GM12878 (cell line): ENCODE measurements at places on chromosomes 3 and 15. TPM values are rescaled to one million over a fixed set of nuclear protein-coding genes. Genes with fewer than 3 reads are reported as not detected.

- H3K4me1 ChIP-seq: no peaks in the 10 kb centered on the region
- DNase-seq: no peak
- no peak overlapping the region for H3K4me3 ChIP-seq
Observed at GRCh38 chr3:88641033-88641604, 466.3 kb upstream of the EPHA3 start.

CTXN2 gene
- total RNA-seq: not detected in 2 replicates

DNA sequence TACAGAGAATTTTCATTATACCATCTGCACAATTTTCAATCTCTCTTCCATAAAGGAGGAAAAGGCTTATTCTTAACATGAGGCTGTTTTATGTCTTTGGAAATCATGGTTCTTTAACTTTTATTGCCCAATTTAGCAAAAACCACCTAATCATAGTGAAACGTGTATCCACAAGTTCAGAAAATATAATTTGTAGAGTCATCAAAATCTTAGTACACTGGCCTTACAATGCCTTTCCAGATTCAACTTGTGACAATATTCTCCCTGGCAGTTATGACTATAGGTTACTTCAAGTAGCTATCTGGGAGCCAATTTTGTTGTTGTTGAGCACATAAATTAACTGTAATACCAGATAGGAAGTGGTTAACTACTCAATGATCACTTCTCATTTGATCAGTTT is 10.9 kb downstream of the BNIP2 start:
- peaks cover 33% of the 10 kb centered on the region; the same call in 1 of the 2 replicates for H3K36me3 ChIP-seq
- DNase-seq: no peak
- no peak overlapping the region for H3K27ac ChIP-seq
- H3K4me1 ChIP-seq: no peaks in the 10 kb centered on the region

- no peak for DNase-seq
- H3K4me3 ChIP-seq: no peak overlapping the region
- no peak overlapping the region for H3K27ac ChIP-seq
- H3K4me1 ChIP-seq: no peaks in the 10 kb centered on the region
Observed at GRCh38 chr3:133119176-133119575, 81.0 kb downstream of the TMEM108 start.

EAF2 gene
- 43.0 and 47.3 TPM in 2 replicates for total RNA-seq

GRCh38 chr15:73571346-73571745 is 61.8 kb downstream of the NPTN start:
- no peak for DNase-seq
- H3K4me3 ChIP-seq: no peak overlapping the region
- H3K27ac ChIP-seq: no peak overlapping the region
- peaks cover 21% of the 10 kb centered on the region for H3K36me3 ChIP-seq
- H3K4me1 ChIP-seq: no peaks in the 10 kb centered on the region
- H3K27me3 ChIP-seq: no peaks in the 10 kb centered on the region

CDHR4 gene
- not detected in 2 replicates for total RNA-seq

DNA sequence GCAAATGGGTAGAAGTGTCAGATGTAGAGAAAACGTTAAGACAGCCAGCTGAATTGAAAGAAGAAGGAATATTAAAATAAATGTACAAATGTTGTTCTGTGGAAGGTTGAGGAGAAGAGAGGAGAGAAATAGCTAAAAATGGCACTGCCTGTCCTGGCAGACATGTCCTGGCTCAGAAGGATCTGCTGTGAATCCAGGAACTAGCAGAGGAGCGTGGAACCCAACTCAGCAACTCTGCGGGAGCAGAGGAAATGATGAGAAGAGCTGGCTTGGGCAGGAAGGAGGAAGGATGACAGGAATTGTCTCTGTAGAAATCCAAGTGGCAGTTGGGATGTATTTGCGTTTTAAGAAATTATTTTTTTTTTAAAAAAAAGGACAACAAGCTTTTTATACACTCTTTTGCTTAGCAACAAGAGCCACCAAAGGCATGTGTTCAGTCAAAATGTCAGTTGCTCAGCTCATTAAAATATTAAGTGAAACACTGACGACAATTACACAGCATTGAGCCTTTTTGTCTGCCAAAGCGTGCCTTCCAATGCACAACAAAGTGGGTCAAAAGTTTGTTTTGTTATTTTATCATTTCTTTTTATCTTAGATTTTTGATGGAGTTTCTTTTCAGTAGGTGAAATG is 16.1 kb downstream of the NANOGP8 start:
- H3K27me3 ChIP-seq: no peaks in the 10 kb centered on the region
- H3K27ac ChIP-seq: no peak overlapping the region
- no peak for DNase-seq
- peaks cover 7% of the 10 kb centered on the region; the same call in 1 of the 2 replicates for H3K4me1 ChIP-seq
- no peak overlapping the region for H3K4me3 ChIP-seq

TLR9 gene
- total RNA-seq: 4.8 and 6.9 TPM in 2 replicates

DNA sequence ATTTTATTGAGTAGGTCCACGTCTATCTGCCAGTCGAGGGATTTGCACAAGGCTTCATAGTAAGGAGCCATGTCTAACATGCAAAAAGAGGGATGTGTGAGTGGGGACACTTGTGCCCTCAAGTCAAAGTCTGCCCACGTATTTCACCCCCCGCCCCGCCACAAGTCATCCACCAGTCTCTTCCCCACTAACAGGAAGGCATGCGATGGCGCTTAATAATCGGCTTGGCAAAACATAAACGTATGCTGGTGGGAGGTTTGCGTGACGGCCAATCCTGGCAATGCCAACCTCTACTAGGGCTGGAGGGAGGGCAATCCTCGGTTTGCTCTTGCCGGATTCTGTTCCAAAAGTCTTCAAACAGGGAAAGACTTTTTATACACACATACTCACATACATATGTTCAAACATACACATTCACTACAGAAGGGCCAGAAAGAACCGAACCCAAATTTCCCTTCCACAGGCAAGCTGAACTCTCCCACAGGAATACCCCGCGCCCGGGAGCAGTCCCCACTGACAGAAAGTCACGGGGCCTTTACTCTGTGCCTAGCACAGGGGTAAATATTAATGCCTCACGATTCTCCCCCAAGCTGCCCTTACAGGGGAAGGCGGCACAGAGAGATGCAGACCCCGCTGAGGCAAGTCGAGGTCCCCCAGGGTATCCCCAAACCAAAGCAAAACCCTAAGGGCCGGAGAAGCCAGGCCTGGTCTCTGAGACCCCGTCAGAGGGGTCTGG is 675 bp downstream of the PSMD6 start:
- DNase-seq: no peak
- peaks cover 9% of the 10 kb centered on the region for H3K36me3 ChIP-seq
- H3K27ac ChIP-seq: peak overlapping the region; percentile 87
- peak overlapping the region; percentile 86 for H3K4me3 ChIP-seq

P2RY1 gene
- 3.1 and 3.3 TPM in 2 replicates for total RNA-seq

GRCh38 chr3:20724241-20724640 is 538.2 kb upstream of the SGO1 start:
- DNase-seq: no peak
- H3K4me1 ChIP-seq: no peaks in the 10 kb centered on the region
- H3K27me3 ChIP-seq: no peaks in the 10 kb centered on the region
- no peak overlapping the region for H3K4me3 ChIP-seq

DNA sequence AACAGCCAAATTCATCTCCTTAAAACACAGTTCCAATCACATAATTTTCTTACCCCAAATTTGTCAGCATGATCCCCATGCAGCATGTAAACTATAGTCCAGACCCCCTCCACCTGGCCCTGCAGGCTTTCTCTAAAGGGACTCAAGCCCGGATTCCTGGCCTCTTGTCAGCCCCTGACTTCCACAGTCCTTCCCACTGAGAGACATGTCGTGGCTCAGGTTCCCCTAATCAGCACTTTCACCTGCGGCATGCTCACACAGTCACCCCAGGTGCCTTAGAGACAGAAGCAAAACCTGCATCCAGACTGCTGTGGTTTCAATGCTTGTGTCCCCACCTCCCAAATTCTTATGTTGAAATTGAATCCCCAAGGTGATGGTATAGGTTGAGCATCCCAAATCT is 372.7 kb upstream of the ATP10A start:
- DNase-seq: no peak
- H3K4me3 ChIP-seq: no peak overlapping the region
- no peak overlapping the region for H3K27ac ChIP-seq
- H3K27me3 ChIP-seq: no peaks in the 10 kb centered on the region
- no peaks in the 10 kb centered on the region for H3K36me3 ChIP-seq

P2RY12 gene
- 0.38 and 0.48 TPM in 2 replicates for total RNA-seq

- H3K4me3 ChIP-seq: no peak within 1 kb of the TSS
- no peaks in the 10 kb centered on the region for H3K4me1 ChIP-seq
- H3K27me3 ChIP-seq: peaks cover 5% of the 10 kb centered on the region; the same call in 1 of the 2 replicates
- H3K27ac ChIP-seq: no peak within 1 kb of the TSS
- H3K36me3 ChIP-seq: no peaks in the 10 kb centered on the region
- no peak for DNase-seq
Observed at GRCh38 chr3:130345487-130346079, at the start of gene COL6A5. TSS of gene COL6A5 (plus strand) at chr3:130345672. CDS start at chr3:130373639, 27,967 bp downstream.

- no peaks in the 10 kb centered on the region for H3K36me3 ChIP-seq
- no peak overlapping the region for H3K27ac ChIP-seq
- no peaks in the 10 kb centered on the region for H3K4me1 ChIP-seq
- no peaks in the 10 kb centered on the region for H3K27me3 ChIP-seq
- H3K4me3 ChIP-seq: no peak overlapping the region
Observed at GRCh38 chr3:6142707-6143106, 718.2 kb upstream of the GRM7 start.

GRCh38 chr3:116267116-116267515 is 178.2 kb downstream of the LSAMP start:
- no peak for DNase-seq
- H3K27me3 ChIP-seq: no peaks in the 10 kb centered on the region
- H3K4me1 ChIP-seq: no peaks in the 10 kb centered on the region
- H3K4me3 ChIP-seq: no peak overlapping the region
- no peaks in the 10 kb centered on the region for H3K36me3 ChIP-seq

DNA sequence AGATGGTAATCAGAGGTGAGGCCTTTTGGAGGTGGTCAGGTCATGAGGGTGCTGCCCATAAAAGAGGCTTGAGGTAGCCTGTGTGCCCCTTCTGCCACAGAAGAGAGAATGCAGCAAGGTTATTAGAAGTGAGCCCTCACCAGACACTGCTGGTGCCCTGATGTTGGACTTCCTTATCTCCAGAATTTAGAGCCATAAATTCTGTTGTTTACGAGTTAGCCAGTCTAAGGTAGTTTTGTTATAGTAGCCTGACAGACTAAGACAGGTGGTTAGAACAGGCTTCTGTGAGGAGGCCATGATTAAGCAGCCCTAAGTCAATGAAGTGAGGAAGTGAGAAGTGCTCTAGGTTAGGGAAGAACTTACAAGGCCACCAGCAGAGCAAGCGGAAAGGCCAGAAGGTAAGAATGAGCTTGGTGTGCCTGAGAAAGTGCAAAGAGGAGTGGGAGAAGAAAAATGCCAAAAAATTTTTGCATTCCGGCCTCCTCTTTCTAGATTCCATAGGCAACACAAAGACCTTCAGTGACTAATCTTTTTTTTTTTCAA is 44.2 kb upstream of the STT3B start:
- H3K27ac ChIP-seq: no peak overlapping the region
- no peak for DNase-seq
- H3K27me3 ChIP-seq: no peaks in the 10 kb centered on the region
- H3K36me3 ChIP-seq: no peaks in the 10 kb centered on the region
- H3K4me1 ChIP-seq: no peaks in the 10 kb centered on the region

CEMIP gene
- total RNA-seq: 0.43 and 0.44 TPM in 2 replicates

- H3K27me3 ChIP-seq: no peaks in the 10 kb centered on the region
- H3K4me3 ChIP-seq: no peak overlapping the region
- H3K36me3 ChIP-seq: no peaks in the 10 kb centered on the region
- H3K27ac ChIP-seq: no peak overlapping the region
Observed at GRCh38 chr3:40518848-40519247, 5.9 kb upstream of the ZNF621 start.

DNA sequence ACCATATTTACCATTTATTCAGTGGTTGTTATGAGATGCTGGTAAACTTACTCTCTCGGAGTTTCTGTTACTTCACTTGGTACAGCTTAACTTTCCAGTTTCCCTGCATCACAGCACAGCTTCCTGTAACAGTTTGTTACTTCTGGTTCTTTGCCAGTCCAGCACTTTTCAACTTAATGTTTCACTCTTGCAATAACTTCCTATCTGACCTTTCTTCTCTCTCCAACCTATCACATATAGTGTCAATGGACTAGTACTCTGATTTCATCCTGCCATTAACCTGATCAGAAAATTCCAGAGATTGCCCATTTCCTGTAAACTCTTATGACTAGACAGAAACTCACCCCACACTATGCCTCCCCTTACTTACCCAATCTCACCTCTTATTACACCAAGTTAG is 3.9 kb upstream of the ATP11B start:
- H3K4me3 ChIP-seq: no peak overlapping the region
- H3K27me3 ChIP-seq: no peaks in the 10 kb centered on the region
- peaks cover 17% of the 10 kb centered on the region for H3K4me1 ChIP-seq
- H3K36me3 ChIP-seq: no peaks in the 10 kb centered on the region
- no peak for DNase-seq

TRH gene
- total RNA-seq: not detected in 2 replicates

DNA sequence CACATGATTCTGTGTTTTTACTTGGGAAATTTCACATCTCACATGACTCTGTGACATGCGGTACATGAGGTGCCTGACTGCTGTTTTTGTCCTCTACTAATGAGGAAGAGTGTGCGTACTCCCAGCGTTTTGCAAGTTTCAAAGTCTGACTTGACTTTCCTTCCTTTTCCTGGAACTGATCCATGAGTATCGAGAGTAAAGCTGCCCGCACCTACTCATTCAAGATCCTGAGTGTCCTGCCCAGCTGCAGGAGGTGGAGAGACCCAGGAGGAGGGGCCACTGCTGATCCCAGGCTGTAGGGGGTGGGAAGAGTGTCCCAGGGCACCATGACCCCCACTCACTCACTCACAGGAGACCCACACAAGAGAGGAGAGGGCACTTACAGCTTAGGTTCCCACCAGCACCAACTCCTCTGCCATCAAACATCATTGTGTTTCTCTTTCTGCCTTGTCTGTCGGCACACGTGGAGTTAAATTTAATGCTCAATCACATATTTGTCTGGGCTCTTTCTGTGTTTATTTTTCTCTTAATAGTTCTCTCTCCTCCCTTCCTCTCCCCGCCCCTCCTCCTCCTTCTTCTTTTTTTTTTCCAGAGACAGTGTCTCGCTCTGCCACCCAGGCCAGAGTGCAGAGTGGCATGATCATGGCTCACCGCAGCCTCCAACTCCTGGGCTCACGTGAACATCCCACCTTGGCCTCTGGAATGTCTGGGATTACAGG is 1.4 kb downstream of the CCR5AS start:
- H3K27ac ChIP-seq: no peak overlapping the region
- no peaks in the 10 kb centered on the region for H3K36me3 ChIP-seq
- no peak for DNase-seq
- no peak overlapping the region for H3K4me3 ChIP-seq

GRCh38 chr3:38190481-38190881 is 25.1 kb downstream of the OXSR1 start:
- no peaks in the 10 kb centered on the region for H3K27me3 ChIP-seq
- DNase-seq: no peak
- H3K27ac ChIP-seq: no peak overlapping the region
- no peak overlapping the region for H3K4me3 ChIP-seq
- no peaks in the 10 kb centered on the region for H3K4me1 ChIP-seq

DNA sequence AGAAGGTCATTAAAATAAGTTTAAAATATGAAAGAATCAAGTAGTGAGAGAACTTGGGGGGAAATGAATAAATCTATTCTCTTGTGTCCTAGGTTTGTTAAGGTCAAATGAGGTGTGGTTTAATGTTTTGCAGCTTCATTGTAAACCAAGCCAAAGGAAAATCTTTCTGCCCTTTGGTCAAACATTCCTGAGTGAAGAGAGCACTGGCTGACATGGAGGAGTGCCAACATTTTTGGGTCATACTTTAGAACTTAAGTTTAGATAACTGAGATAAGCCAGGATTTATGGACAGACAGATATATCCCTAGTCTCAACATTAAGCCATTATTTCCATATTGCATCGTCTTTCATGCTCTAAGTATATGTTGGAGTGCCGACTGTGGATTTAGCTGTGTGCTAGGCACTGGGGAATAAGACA is 66.4 kb downstream of the PTPRG start:
- no peak overlapping the region for H3K27ac ChIP-seq
- no peak overlapping the region for H3K4me3 ChIP-seq
- no peaks in the 10 kb centered on the region for H3K36me3 ChIP-seq

EPHB3 gene
- 0.13 TPM in 1 of 2 replicates, not detected in the other for total RNA-seq
